ENCODE measurements at places on chromosomes 5 and 9.

DNA sequence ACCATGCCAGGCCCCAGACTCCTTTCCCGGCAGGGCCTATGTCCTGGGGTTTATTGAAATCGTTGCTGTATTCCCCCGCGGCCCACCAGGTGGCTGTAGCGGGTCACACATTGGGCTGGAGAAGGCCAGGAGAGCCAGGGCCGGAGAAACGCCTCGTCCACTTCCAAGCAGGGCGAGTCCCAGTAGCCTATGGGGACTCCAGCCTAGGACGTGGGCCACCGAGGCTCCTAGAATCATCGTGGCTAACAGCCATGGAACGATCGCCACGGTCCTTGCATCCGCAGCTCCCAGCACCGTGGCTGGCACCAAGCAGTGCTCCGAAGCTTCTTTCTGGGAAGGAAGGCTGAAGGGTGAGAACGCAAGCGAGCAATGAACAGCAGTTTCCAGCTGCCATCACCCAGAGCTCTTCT is 87.7 kb downstream of the ENTREP1 start:
- peak; percentile 75 for DNase-seq
- H3K27ac ChIP-seq, result no peak overlapping the region
- no peaks in the 10 kb centered on the region for H3K4me1 ChIP-seq
- H3K27me3 ChIP-seq, result no peaks in the 10 kb centered on the region

DNA sequence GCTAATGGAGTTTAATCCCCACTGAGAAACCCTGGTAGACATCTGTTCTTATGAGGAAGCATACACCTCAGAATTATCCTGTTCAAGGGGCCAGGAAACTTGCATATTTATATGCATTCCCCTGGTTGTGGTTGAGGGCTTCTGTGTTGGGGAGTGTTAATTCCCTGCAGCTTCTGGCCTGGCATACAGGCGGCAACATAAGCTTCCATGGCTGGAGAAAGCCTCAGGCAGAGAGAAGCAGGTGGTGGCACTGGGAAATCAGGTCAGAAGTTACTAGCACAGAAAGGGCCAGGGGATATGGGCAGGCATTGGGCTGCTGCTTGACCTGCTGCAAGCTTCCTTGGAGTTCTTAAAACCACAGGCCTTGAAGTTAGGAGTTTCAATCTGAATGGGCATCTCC is 166.1 kb upstream of the SEMA6A start:
- H3K4me3 ChIP-seq, result no peak overlapping the region
- H3K4me1 ChIP-seq, result no peaks in the 10 kb centered on the region
- DNase-seq, result no peak
- H3K36me3 ChIP-seq, result no peaks in the 10 kb centered on the region

DNA sequence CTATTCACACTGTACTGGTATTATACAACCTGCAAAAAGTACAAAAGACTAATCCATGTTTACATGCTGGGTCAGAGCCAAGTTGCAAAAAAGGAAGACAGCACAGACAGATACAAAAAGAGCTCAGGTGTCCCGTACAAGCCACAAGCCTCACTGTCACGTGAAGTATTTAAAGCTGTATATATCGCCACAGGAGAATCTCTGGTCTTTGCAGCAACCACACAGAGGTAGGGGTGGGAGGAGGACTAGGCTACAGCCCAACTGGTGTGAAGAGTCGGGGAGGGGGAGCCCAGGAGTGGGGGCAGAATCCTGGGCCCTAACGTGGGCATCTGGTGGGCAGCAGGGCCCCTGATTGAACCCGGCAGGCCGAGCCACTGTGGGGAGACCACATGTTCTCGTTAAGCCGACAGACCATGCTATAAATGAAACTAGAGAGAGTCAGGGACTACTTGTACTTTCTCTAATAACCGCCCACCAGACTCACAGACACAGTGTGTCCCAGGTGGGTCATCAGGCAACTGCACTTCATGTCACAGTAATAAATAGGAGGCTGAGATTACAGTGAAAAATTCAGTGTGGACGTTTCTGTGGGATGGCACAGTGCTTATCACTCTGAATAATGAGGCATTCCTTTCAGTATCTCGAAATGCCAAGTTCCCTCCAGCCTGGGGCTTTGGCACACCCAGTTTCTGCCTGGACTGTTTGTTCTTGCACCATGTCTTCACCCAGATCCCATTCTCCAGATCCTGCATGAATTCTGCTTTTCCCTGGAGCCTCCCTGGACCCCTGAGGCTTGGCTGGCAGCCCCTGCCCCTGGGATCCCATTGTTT is 79.3 kb upstream of the SH3PXD2B start:
- no peak for DNase-seq
- no peaks in the 10 kb centered on the region for H3K36me3 ChIP-seq
- no peaks in the 10 kb centered on the region for H3K27me3 ChIP-seq
- H3K27ac ChIP-seq, result no peak overlapping the region
- no peaks in the 10 kb centered on the region for H3K4me1 ChIP-seq

- no peak overlapping the region for H3K27ac ChIP-seq
- H3K4me3 ChIP-seq, result no peak overlapping the region
- H3K27me3 ChIP-seq, result no peaks in the 10 kb centered on the region
Measured at GRCh38 chr9:125409217-125409636, 147.6 kb downstream of the GAPVD1 start.

GRCh38 chr9:136995362-136995761 is 1.0 kb downstream of the CLIC3 start:
- no peak overlapping the region for H3K4me3 ChIP-seq
- no peak for DNase-seq
- H3K27ac ChIP-seq, result no peak overlapping the region
- no peaks in the 10 kb centered on the region for H3K27me3 ChIP-seq

GRCh38 chr5:108801776-108802175 is 54.1 kb downstream of the FER start:
- no peak overlapping the region for H3K4me3 ChIP-seq
- no peaks in the 10 kb centered on the region for H3K4me1 ChIP-seq
- no peaks in the 10 kb centered on the region for H3K36me3 ChIP-seq
- H3K27me3 ChIP-seq, result no peaks in the 10 kb centered on the region
- DNase-seq, result no peak

DNA sequence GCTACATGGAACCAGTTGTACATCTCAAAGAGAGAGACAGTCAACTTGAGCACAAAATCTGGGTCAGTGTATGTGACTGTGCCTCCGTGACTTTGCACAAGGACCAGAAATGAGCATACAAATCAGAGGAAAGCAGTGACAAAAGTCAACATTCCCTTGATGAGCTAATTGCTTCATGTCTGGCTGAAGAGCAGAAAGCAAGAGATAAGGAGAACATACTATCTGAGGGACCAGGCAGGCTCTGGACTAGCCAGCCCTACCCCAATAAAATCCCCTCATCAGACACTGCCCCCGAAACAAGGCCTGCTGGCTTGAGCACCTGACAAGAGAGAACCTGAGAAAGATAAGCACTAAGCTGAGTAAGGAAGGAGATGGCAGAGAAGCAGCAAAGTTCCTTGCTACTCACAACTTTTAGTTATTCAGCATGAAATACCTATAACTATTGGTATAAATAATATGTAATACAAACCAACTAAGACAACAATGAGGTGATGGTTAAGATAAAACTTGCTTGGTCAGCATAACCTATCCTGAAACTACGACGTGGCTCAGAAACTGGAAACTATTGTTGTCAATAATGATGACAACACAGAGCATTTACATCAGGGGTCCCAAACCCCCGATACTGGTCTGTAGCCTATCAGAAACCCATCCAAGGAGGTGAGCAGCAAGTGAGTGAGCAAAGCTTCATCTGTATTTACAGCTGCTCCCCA is 9.5 kb downstream of the SIL1 start:
- DNase-seq, result no peak
- H3K4me1 ChIP-seq, result no peaks in the 10 kb centered on the region
- H3K4me3 ChIP-seq, result no peak overlapping the region
- H3K36me3 ChIP-seq, result no peaks in the 10 kb centered on the region
- H3K27me3 ChIP-seq, result no peaks in the 10 kb centered on the region
- no peak overlapping the region for H3K27ac ChIP-seq

DNA sequence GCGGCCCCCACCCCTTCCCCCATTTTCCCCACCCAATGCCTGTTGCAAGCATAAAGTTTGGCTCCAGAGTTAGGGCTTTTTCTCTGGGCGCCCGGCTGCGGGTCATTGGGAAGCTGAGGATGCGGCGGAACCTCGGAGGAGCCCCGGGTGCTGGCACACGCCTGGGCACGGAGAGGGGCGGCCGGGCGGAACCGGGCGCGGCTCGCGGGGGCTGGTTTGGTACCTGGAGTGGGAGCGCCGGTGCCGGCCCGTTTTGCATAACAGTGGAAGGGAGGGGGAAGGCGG is 1.2 kb downstream of the PPARGC1B start:
- H3K36me3 ChIP-seq, result no peaks in the 10 kb centered on the region
- DNase-seq, result no peak
- peaks cover 4% of the 10 kb centered on the region for H3K4me1 ChIP-seq
- H3K27ac ChIP-seq, result no peak overlapping the region

DNA sequence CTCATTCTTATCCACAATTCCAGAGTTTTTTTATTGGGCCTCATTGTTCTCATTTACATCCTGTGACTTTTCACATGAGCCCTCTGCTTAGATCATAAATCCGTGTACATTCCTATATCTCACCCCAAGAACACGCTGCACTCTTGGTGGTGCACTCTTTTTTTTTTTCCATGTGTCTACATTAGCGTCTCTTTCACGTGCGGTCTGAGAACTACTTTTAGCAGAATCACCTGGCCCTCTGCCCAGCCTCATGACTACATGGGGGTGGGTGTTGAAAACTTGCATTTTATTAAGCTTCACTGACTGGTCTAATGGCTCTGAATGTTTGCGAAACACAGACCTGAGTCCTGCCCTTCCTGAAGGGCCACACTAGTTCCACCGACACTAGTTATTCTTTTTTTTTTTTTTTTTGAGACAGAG is 18.6 kb downstream of the C9orf57 start:
- H3K27me3 ChIP-seq, result no peaks in the 10 kb centered on the region
- H3K36me3 ChIP-seq, result no peaks in the 10 kb centered on the region
- no peak overlapping the region for H3K4me3 ChIP-seq
- no peak for DNase-seq
- no peak overlapping the region for H3K27ac ChIP-seq

- no peaks in the 10 kb centered on the region for H3K4me1 ChIP-seq
- DNase-seq, result no peak
- H3K27me3 ChIP-seq, result no peaks in the 10 kb centered on the region
- H3K36me3 ChIP-seq, result no peaks in the 10 kb centered on the region
Measured at GRCh38 chr5:10591966-10592365, 28.1 kb downstream of the ANKRD33B start.

DNA sequence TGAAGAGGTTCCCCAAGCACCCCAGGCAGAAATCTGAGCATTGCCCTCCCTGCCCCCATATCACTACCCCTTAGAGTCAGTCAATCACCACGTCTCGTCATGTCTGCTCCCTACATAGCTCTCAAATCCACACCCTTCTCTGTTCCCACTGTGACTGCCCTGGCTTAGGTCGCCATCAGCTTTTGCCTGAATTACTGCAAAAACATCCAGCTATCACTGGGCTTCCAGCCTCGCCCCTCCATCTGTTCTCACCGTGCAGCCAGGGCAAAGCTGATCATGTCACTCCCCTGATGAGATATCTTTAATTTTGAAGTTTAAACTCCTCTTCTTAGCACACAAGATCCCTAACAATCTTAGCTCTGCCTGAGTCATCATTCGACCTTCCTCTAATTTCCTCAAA is 89.6 kb upstream of the TBC1D2 start:
- H3K4me1 ChIP-seq, result no peaks in the 10 kb centered on the region
- no peaks in the 10 kb centered on the region for H3K36me3 ChIP-seq
- no peak overlapping the region for H3K27ac ChIP-seq
- DNase-seq, result no peak

- H3K4me3 ChIP-seq, result no peak overlapping the region
- H3K4me1 ChIP-seq, result no peaks in the 10 kb centered on the region
- no peak overlapping the region for H3K27ac ChIP-seq
- DNase-seq, result no peak
- H3K27me3 ChIP-seq, result no peaks in the 10 kb centered on the region
Measured at GRCh38 chr9:2055203-2055658, 40.1 kb downstream of the SMARCA2 start.

DNA sequence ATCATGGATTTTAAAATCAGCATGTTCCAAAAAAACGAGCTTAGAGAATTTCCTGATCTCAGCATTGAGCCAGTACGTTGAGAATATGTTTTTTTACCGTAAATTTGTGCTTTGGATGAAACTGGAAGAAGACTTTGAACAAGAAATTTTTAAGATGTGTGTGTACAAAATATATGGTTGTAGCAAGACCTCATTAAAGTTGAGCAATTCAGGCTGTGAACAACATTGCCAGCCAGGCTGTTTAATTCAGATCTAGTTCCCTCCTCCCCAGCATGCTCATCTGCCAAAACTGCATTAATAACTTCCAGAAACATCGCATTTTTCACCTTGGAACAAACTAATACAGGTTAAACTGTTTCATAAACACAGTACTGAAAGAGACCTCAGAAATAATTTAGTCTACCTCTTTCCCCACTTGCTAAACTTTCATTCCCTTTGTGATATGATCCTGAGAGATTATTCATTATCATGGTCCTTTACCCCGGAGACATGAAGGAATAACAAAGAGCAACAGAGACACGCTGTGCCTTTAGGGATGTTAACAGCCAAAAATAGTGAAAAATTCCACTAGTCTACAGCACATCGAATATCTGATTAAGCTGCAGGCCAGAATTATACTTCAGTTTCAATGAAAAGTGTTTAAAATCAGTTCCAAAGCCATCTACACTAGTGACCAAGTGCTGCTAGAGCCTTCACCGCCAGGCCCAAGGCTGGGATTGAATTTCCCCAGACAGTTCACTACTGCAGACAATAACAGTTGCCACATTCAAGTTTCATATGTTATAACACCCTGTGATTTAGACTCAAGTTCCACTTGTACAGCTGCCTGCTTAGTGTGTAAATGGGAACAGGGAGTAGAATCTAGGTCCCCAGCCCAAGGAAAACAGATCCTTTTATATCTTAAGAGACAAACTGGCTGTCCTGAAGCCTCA is 89.6 kb downstream of the EFNA5 start:
- H3K4me3 ChIP-seq, result no peak overlapping the region
- no peaks in the 10 kb centered on the region for H3K36me3 ChIP-seq
- peaks cover 3% of the 10 kb centered on the region for H3K4me1 ChIP-seq
- H3K27me3 ChIP-seq, result no peaks in the 10 kb centered on the region
- DNase-seq, result no peak
- no peak overlapping the region for H3K27ac ChIP-seq

DNA sequence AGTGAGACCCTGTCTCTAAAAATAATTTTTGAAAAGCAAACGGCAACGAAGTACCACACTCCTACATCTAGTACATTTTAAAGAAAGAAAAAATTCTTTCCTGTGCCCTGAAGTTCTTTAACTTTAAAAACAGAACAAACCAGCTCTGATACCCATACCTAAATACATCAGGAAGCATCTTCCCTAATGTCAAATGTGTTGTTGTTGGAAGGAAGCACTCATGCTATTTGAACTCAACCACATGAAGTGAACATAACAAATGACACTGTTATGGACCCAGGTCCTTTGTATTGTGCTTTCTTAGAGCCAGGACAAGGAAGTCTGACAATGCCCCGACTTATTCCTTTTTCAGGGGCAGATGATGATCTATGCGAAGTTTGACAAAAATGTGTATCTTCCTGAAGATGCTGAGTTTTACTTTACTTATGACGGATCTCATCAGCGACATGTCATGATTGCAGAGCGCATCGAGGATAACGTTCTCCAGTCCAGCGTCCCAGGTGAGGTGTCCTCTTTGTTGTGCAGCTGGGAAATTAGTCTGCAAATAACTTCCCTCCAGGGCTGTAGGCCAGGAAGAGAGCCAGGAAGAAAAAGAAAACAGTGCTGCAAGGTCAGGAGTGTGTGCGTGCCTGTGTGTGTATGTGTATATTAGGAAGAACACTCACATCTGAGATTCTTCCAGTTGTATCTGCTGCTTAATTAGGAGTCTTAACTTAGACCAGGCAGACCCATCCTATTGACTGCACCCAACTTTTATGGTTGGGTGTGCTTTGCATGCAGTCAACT is 123.7 kb downstream of the ARHGEF28 start:
- H3K36me3 ChIP-seq, result no peaks in the 10 kb centered on the region
- H3K27me3 ChIP-seq, result no peaks in the 10 kb centered on the region
- H3K27ac ChIP-seq, result no peak overlapping the region
- H3K4me1 ChIP-seq, result 0 out of 2 replicates have a peak, but pooled peaks cover 1% of the 10 kb centered on the region
- H3K4me3 ChIP-seq, result no peak overlapping the region
- DNase-seq, result no peak
